ENCODE measurements at places on chromosomes 3 and 15.

DNA sequence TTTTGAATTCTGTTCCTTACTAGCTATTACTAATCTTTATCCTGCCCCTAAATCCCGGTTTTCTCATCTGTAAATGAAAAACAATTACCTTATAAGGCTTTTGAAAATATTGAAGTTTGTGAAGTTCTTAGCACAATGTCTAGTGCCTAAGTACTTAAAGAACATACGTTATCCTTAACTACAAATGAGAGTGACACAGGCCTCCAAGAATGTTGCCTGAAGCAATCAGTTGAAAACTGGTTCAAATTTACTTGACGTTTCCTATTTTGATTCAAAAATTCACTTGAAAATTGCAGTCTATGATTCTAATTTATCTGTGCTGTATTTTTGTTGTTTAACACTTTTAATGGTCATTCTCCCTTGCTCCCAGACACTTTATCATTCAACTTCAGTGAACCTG lies 3.2 kb downstream of the SENP7 start:
- DNase-seq = peak; percentile 32

DNA sequence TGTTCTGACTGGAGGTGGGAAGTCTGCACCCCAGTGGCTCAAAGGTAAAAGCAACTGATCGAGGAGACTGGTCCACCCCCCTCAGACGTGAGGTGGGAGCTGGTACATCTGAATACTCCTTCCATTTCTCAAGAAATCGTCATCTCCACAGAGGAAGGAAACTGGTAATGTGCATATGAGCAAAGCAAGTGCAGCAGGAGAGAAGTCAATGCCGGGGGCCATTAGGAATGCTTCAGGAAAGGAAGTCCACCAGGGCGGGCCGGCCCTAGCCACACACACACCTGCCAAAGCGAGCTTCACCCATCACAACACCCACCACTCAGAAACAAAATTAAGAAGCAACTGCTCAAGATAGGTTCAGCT lies 8.5 kb downstream of the TBC1D2B start:
- DNase-seq = no peak

DNA sequence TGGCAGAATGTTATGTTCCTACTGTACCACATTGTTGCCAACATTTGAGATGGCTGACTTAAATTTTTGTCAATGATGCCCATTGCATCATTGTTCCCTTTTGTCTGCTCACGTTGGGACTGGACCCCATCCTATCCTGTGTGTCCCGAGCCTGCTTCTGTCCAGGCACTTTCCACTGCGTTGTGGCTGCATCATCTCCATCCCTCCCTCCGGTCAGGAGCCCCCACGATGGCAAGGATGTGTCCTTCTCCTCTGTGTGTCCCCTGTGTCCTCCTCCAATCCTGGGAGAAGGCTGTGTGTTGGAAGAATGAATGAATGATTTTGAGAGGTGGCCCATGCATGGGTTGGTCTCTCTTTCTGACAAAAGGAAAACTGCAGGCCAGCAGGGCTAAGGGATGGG lies 19.4 kb upstream of the MRPS22 start:
- no peak for DNase-seq

- no peak for DNase-seq
Measured at GRCh38 chr15:84855136-84855535, 29.3 kb upstream of the SLC28A1 start.

DNA sequence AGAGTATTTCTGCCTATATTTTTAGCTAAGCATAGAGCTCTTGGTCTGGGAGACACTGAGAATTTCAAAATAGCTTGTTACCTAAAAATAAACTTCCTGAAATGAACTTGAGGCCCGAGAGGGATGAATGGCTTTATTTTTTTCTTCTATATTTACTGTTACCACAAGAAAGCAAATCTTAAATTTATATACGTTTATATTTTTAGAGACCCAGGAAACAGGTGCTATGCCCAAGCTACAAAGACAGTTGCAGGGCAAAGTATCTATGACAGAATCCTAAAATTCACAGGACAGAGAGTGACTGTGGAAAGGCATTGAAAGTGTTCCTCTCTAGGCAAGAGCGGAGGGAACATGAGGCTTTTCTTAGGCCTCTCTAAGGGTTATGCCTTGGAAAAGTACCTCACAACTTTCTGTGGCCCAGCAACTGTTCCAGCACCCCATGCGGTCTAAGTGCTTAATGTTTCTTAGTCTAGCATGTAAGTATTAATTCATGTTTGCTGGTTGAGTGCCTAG lies 36.5 kb downstream of the TGFBR2 start:
- DNase-seq = no peak

DNA sequence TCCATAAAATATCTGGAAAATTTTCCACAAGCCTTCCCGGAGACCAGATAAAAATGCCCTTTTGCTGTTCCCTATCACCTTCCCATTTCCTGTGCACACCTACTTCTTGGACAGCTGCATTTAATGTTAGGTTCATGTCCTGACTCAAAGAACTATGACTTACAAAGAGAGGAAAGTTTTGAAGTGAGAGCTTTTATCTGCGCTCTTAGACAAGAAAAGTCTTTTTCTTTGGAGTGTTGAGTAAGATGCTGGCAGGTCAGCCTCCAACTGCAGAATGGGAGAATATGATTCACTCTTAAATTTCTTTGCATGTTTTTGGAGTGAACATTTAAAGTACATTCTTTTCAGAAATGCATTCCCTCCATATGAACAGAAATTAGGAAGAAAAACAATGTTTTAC lies 147.3 kb upstream of the DPH6 start:
- peak; percentile 73 for DNase-seq

- DNase-seq = peak; percentile 97
Measured at GRCh38 chr3:54951405-54951804, 23.5 kb upstream of the LRTM1 start.

- DNase-seq = no peak
Measured at GRCh38 chr3:184696697-184697096, 15.2 kb downstream of the MAGEF1 start.

DNA sequence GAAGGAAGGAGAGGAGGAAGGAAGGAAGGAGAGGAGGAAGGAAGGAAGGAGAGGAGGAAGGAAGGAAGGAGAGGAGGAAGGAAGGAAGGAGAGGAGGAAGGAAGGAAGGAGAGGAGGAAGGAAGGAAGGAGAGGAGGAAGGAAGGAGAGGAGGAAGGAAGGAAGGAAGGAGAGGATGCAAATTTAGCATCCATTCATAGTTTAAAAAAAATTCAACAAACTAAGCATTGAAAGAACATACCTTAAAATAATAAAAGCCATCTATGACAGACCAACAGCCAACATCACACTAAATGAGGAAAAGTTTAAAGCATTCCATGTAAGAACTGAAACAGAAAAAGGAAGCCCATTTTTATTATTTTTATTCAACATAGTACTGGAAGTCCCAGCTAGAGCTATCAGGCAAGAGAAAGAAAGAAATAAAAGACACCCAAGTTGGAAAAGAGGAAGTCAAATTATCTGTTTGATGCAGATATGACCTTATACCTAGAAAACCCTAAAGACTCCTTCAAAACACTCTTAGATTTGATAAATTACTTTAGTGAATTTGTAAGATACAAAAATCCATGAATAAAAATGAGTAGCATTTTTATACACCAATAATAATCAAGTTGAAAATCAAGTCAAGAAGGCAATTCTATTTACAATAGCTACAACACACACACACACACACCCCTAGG lies 52.2 kb upstream of the FXR1 start:
- DNase-seq = no peak

DNA sequence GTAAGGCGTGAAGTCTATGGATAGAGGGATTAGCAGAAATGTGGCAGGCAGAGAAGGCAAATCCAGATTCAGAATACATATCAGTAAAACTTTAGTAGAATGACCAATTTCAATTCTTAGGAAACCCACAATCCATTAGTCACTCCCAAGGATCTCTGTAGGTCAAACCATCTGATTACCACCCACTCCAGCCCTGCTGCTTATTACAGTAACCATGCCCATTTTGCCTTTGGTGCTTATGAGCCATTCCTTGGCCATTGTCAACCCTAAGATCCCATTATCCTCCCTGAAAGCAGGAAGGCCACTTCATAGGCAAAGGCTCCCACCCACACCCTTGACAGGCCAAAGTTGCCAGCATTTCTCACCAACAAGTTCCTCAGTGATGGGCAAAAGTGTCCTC lies 5.1 kb upstream of the KLHL40 start:
- DNase-seq = peak; percentile 78

DNA sequence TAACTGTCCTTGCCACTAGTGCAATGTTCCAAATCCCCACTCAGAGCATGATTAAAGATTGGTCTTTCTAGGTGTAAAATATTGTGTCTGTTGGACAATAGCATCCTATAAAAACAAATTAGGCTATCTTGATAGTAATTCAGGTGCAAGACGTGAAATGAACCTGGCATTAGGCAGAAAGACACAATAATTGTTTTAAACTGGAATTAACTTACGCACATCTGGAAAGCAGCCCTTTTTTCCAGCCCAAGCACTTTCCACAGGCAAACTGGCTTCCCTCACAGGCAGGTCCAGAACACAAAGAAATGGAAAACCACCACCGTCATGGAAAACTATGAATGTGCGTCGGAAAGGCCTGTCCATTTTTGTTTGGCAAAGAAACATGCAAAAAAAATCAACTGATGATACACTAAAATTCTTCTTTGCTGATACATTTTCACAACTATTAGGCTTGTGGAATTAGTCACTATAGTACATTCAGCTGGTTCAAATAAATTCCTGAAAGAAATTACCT lies 474.7 kb upstream of the IL12A start:
- peak; percentile 68 for DNase-seq

- peak; percentile 12 for DNase-seq
Measured at GRCh38 chr3:159848348-159849118, 140.1 kb upstream of the IL12A start.

- DNase-seq = no peak
Measured at GRCh38 chr3:127784865-127785710, 37.2 kb downstream of the MGLL start.

GRCh38 chr3:62252438-62253157 lies 120.8 kb downstream of the FEZF2 start:
- DNase-seq = peak; percentile 62

- no peak for DNase-seq
Measured at GRCh38 chr3:76043746-76044145, 258.4 kb upstream of the ZNF717 start.

DNA sequence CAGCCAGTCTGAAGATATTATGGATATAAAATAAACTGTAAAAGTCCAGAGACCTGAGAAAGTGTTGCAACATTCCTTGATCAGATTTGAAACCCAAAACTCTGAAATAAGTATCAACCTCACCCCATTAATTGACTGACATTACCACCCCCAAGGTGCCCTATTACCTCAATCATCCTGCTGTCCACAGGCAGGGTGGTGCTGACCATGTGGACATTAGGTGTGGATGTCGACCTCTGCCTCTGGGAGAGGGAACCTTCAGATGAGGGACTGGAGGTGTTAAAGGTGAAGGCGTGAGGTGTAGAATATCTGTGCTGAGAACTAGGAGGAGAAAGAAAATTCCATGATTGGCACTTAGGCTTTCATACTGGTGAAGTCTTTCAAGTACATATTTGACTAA lies 47.1 kb downstream of the MKRN2 start:
- no peak for DNase-seq

GRCh38 chr3:43995547-43996378 lies 245.9 kb upstream of the TOPAZ1 start:
- peak; percentile 13 for DNase-seq

DNA sequence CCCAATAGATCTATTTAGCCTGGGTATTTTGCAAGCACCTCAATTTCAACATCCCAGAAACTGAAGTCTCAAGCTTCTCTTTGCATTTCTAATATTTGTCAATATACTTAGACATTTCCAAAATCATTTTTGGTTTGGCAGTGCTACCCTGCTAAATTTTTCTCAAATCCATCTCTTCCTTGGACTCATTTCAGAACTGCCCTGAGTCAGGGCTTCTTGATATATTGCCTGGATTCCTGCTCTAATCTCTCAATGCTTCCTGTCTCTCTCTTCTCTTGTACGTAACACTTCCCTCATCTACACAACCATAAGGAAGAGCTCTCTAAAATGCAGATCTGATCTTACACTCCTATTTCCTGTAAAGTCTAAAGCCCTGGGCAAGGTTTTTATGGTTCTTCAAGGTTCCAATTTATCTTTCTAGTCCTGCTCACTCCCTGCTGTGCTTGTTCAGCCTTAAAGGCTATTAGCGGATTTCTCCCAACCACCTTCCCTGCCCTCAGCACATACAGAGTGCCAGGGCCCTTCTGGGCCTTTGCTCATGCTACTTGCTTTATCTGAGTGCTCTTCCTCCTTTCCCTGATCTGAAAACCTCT lies 53.0 kb upstream of the MME start:
- DNase-seq = peak; percentile 67

DNA sequence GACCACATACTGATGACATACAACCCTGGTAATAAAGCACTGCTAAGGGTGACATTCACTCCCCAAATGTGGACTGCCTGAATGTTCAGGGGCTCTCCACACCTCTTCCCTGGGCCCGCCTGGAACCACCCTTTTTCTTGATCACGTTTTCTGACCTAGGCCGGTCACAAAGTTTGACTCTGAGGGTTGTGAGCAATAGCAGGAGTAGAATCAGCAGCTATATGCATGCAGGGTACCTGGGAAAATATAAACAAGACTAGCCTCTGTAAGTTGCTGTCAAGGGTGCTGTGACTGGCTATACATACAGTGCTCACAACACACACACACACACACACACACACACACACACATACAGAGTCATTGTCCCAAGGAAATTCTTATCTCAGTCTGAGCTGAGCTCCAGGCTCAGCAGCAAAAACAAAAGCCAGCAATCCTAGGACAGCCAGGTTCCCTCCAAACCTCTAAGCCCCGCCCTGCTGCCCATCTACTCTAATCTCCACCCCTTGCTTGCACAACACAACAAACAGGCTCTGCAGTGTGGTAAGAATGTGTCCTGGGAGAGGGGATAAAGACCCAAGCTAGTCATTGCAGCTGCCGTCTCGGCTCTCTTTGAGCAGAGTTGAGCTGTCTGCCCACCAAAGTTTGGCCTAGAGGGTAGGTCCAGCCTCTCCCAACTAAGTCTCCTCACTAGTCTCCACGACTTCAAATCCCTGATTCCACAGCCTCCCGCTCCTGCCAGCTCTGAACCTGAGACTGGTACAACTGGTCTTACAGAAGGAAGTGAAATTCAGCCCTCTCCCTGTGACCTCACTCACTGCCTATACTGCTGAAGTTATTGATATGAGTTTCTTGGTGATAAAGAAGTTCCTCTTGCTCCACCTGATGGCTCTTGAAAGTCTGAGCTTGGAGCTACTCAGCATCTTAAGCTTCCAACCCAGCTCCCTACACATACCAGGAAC lies 2.2 kb downstream of the BMF start:
- DNase-seq = peak; percentile 45

GRCh38 chr15:31727612-31728011 lies 302.7 kb upstream of the CHRNA7 start:
- no peak for DNase-seq

- no peak for DNase-seq
Measured at GRCh38 chr3:50323092-50323600, 601 bp upstream of the HYAL2 start.

- no peak for DNase-seq
Measured at GRCh38 chr3:135163701-135164100, 368.6 kb downstream of the EPHB1 start.
